ENCODE measurements at places on chromosomes 6 and 20.

DNA sequence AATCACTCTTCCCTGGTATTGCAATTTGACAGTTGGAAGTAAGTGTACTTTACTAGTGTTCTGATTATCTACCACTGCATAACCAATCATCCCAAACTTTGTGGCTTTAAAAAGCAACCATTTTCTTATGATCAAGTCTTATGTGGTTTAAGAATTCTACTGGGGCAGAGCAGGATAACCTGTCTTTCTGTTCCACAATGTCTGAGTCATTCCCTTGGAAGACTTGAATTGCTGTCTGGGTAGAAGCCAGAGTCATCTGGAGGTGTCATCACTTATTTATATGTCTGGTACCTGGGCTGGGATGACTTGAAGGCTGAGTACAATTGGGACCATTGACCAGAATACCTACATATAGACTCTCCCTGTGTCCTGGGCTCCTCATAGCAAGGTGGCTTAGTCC, 644.3 kb downstream of the HDGFL1 start:
- no peak for DNase-seq

- DNase-seq = no peak
Measured at GRCh38 chr6:22732176-22732970, 163.0 kb downstream of the HDGFL1 start.

GRCh38 chr6:104955491-104955890, 1.4 kb upstream of the LIN28B start:
- DNase-seq = no peak

- no peak for DNase-seq
Measured at GRCh38 chr20:59806578-59806975, 126.9 kb downstream of the SYCP2 start.
